Stimulated activated CD8-positive, alpha-beta memory T cell treated with anti-CD3 and anti-CD28 coated beads, Interleukin-7, amount 100 ng/mL, for 24 hours (primary cell): ENCODE measurements at places on chromosomes 7 and 10.

DNA sequence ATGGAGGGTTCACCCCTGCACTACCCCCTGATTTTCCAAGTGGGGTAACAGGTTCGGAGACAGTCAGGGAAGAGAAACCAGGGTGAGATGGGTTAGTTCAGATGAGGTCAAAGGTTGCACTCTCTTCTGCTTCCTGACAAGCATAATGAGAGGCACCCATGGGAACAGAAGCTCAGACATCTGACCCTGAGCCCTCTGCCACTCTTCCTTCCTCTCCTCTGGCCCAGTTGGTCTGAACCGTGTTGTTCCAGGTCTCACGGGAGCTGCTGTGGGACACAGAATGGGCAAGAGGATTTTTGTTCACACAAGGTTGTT, 38.4 kb downstream of the DNAJB12 start:
- no peak for DNase-seq

GRCh38 chr10:31770307-31770902, 158.2 kb downstream of the ARHGAP12 start:
- DNase-seq, result peak; percentile 38

DNA sequence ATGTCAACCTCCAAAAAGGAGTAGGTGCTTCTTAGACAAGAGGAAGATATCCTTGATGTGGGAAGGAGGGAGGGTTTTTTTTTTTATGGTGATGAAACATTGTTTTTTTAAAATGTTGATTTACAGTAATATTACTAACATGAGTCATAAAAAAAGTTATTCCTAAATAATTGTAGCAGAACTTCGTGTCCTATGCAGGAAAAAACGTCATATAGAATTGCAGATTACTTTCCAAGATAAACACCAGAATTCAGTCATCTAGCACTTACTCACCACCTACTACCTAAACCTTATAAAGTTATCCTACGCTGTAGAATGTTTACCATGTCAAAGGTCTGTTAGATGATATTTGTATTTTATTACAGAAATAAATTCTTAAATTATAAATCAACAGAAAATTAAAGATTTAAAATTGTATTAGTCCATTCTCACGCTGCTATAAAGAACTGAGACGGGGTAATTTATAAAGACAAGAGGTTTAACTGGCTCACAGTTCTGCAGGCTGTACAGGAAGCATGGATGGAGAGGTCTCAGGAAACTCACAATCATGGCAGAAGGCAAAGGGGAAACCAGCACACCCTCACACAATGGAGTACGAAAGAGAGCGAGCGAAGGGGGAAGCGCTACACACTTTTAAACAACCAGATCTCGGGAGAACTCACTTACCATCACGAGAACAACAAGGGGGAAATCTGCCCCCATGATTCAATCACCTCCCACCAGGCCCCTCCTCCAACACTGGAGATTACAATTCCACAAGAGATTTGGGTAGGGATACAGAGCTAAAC, 105.2 kb upstream of the NEBL start:
- no peak for DNase-seq

DNA sequence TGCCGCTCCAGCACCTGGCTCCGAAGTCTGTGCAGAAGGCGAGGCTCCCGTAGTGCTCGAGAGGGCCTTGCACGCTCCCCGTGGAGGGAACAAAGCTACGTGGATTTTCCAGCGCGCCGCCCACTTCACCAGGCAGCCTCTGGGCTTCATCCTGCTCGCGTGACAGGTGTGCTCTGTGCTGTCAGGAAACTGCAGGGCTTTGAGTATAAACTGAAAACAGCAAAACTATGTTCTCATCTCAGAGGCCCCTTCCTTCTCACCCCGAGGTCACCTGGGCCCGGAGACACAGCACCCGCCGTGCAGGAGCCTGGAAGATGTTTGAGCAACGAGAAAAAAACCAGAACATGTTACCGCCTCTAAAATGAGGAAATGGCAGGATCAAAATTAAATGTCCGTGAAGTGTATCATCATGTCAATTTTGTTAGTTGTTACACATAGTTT, 17.6 kb upstream of the GPR146 start:
- no peak for DNase-seq

GRCh38 chr7:94449151-94449725, 54.5 kb downstream of the COL1A2 start:
- no peak for DNase-seq

- DNase-seq, result no peak
These were observed 17.3 kb upstream of the INPP5A start for GRCh38 chr10:132520177-132520811.

DNA sequence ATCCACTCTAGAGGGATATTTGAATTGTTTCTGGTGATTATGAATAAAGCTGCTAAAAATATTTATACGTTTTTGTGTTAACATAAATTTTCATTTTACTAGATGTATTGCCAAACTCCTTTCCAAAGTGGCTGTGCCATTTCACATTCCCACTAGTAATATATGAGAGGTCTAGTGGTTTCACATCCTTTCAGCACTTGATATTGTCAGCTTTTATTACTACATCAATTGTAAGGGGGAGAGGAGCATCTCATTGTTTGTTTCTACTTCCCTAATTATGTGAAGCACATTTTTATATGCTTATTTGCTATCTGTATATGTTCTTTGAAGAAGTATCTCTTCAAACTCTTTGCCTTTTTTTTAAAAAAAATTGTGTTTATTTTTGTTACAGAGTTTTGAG, 184.5 kb downstream of the ADK start:
- no peak for DNase-seq
